ENCODE measurements at places on chromosomes 16 and 17.

- peak; percentile 29 for DNase-seq
These were observed 10.1 kb upstream of the SLC16A5 start for GRCh38 chr17:75077496-75078283.

- DNase-seq: no peak
These were observed 5.4 kb downstream of the LHX1 start for GRCh38 chr17:36942631-36943125.

GRCh38 chr16:82023206-82023605 lies 11.8 kb upstream of the HSD17B2 start:
- DNase-seq: no peak

DNA sequence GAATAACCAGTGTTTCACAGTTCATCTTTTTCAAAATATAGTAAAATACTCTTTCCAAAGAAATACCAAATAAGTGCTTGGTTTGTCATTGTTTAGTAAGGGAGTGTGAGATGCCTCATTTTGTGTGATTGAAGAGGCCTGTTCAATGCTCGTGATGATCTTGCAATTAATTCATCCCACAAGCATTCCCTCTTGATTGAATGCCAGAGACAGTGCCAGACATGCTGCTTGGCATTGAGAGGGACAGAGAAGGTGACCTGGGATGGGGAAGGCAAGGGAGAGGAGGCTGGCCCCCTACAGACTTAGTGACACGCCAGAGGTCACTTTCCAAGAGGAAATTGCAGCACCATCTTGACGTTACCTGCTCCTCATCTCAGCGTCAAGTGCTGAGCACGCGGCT lies 49.3 kb downstream of the CLEC16A start:
- DNase-seq: no peak

DNA sequence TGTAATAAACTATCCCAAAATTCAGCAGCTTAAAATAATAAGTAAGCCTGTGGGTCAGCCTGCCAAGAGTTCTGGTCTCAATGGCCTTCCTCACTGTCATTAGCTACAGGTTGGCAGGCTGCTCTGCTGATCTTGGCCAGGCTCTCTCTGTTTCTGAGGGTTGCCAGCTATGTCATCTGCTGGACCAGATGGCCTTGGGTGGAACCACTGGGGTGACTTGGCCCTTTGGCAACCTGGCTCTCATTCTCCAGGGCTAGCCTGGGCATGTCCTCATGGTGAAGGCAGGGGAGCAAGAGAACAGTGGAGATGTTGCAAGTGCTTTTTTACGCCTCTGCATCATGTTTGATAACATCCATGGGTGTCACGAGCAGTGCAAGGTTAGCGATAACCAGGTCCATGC lies 13.9 kb downstream of the ITGAM start:
- no peak for DNase-seq

DNA sequence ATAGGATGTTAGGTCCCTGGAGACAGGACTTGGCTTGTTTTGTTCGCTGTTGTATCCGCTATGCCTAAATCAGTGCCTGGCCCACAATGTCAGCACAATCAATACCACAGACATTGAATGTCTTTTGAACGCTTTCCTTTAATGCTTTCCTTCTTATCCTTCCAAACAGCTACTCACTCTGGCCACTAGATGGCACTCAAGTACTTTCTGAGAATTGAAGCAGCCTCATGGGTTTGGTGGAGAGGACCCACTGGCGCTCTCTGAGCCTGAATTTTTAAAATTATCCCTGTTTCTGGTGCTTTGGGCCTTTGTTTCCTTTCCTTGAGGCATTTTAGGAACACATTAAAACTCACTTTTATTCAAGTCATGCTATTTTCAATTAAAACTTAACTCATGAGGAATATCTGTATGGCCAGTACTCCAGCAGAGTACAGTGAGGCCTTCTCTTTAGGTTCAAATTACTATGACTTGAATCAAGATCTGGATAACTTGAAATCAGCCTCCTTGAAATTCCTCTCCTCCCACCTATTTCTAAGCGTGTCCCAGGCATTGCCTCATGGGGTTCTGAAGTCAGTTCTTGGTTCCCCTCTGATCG lies 3.2 kb upstream of the NLRP1 start:
- DNase-seq: peak; percentile 35

DNA sequence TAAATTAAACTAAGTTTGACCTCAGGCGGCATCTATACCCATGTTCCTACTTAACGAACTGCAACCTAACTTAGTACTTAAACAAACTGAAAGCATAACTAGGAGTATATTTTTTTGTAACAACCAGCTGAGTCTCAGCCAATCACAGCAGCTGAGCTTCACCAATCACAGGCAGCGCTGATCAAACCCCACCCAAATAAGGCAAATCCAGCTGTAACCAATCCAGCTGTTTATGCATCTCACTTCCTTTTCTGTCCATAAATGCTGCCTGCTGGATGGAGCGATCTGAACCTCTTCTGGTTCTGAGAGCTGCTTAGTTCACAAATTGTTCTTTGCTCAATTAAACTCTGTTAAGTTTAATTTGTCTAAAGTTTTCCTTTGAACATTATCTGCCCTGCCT lies 131.3 kb downstream of the PMP22 start:
- no peak for DNase-seq

GRCh38 chr16:26988186-26988585 lies 78.5 kb upstream of the C16orf82 start:
- no peak for DNase-seq

GRCh38 chr17:19369107-19369778 lies 6.7 kb upstream of the B9D1 start:
- DNase-seq: no peak

DNA sequence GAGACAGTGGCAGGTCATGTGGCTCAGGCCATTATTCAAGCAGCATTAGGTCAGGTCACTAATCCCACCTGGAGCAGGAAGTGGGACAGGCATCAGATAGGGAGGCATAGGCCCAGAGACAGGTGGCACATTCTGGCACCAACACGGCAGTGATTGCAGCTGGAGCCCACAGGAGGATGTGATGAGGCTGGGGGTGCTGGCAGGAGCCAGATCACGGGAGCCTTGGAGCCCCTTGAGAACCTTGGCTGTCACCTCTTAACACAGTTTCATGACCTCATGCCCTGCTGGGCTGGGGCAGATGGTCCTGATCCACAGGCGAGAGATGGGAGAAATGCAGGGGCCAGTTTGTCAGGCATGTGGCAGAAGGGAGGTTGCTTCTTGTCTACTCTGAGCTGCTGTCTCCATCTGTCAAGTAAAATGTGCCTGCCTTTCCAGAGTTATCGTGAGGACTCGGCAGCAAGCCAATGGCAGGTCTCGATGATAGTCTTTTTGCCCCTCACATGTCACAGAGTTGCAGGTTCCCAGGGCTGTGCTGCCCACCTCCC lies 109.6 kb downstream of the CLEC16A start:
- no peak for DNase-seq

GRCh38 chr17:35148144-35148543 lies 527 bp downstream of the UNC45B start:
- DNase-seq: no peak

DNA sequence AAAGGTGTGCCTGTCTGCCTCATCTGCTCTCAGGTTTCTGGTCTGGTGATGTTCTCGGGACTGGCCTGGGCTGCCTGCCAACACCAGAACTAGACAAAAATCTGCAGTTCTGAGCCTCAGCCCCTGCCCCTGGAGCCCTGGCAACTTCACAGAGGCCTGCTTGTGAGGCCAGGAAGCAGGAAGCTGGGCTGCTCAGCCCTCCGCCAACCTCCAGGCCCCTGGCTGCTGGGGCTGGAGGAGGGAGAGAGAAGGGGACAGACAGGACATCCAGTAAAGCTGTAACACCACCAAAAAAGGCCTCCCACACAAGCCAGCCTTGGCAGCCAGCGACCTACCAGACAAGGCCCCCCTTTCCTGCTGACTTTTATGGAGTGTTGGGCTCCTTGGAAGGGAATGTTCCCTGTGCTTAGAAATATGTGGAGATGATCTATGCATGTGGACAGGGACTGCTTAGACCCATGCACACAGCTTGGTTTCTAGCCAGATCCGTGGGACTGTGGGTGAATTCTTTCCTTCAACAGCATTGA lies 157.6 kb downstream of the XYLT1 start:
- no peak for DNase-seq

- no peak for DNase-seq
These were observed 74.7 kb downstream of the CDH13 start for GRCh38 chr16:82701442-82701955.

DNA sequence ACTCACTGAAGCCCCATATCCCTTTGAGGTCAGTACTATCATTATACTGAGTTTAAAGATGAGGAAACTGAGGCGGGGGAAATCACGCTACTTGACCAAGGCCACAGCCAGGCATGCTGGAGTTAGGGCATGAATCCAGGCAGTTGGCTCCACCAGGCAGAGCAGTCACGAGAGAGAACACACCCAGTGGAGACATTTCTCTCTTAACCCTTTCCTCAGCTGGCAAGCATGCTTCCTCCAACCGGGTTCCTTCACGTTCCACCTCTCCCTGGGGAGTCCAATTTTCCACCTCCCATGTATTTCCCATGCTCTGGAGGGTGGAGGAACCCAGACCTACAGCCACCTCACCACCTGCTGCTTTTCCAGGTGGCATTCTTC lies 32.8 kb downstream of the VAC14 start:
- no peak for DNase-seq

DNA sequence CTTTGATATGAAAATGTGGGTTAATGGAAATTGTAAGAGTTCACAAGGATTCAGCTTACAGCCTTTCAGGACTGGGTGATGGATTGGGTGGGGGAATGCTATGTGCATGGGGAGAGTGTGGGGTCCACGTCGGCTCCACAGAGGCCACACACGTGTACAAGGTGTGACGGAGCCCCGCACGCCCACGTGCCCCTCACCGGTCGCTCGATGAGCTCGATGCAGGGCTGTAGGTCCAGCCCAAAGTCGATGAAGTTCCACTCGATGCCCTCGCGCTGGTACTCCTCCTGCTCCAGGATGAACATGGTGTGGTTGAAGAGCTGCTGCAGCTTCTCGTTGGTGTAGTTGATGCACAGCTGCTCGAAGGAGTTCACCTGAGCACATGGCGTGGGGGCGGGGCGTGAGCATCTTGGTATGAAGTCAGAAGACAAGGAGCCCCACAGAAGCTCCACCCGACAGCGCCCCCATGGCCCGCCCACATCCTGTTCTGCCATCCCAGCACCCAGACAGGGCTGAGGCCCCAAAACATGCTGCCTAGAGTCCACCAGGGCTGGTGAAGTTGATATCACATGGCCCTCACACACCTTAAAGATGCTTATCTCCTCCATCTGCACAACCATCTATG lies 99.1 kb downstream of the MYH11 start:
- DNase-seq: no peak

DNA sequence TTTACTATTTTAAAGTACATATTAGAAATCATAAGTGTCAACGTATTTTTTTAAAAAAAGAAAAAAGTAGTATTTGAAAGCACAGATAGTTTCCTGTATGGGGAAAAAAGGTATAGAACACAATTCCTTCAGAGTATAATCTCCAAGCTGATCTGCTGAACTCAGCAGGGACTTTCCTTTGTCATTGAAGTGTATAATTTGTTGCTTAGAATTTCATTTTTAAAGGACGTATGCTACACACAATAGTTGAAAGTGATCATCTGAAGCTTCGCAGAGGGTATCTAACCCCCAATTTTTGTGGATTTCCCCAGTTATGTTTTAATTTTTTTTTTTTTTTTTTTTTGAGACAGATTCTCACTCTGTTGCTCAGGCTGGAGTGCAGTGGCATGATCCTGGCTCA lies 20.2 kb upstream of the MAPT start:
- no peak for DNase-seq

- no peak for DNase-seq
These were observed 116.0 kb downstream of the SNX29 start for GRCh38 chr16:12092544-12092921.

GRCh38 chr16:967077-967541 lies 3.7 kb downstream of the LMF1 start:
- DNase-seq: no peak

- DNase-seq: no peak
These were observed 23.8 kb downstream of the SLC12A3 start for GRCh38 chr16:56888806-56889205.

- no peak for DNase-seq
These were observed 12.2 kb upstream of the OSGIN1 start for GRCh38 chr16:83940630-83941378.

GRCh38 chr16:85698935-85699558 lies 10.3 kb upstream of the GINS2 start:
- DNase-seq: no peak

DNA sequence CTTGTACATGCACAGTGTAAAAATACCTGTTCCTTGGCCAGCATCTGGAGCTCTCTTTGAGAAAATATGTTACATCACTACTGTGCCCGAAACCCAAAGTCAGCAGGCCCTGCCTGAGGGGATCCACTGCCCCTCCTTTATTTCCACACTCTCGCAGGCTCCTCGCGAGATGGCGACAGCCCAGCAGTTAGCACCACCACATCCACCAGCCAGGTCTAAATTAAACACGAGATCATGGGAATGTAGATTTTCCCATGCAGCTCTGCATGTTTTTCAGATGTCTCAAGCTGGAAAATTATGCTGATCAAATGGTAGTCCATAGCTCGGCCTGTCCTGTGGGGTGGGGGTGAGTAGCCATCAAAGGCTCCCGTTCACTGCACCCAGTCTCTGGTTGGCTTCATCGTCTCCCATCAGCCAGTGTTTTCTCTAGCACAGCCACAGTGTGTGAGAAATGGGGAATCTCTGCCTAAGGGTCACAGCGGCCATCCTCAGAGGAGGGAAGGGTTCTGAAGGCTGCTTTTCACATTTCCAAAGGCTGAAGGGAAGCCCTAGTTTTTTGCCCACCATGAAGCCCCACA lies 34.7 kb downstream of the EPN2 start:
- no peak for DNase-seq

- no peak for DNase-seq
These were observed 6.9 kb downstream of the MYCBPAP start for GRCh38 chr17:50514936-50515702.

GRCh38 chr16:21302454-21302853 lies 24.4 kb upstream of the CRYM start:
- DNase-seq: no peak

DNA sequence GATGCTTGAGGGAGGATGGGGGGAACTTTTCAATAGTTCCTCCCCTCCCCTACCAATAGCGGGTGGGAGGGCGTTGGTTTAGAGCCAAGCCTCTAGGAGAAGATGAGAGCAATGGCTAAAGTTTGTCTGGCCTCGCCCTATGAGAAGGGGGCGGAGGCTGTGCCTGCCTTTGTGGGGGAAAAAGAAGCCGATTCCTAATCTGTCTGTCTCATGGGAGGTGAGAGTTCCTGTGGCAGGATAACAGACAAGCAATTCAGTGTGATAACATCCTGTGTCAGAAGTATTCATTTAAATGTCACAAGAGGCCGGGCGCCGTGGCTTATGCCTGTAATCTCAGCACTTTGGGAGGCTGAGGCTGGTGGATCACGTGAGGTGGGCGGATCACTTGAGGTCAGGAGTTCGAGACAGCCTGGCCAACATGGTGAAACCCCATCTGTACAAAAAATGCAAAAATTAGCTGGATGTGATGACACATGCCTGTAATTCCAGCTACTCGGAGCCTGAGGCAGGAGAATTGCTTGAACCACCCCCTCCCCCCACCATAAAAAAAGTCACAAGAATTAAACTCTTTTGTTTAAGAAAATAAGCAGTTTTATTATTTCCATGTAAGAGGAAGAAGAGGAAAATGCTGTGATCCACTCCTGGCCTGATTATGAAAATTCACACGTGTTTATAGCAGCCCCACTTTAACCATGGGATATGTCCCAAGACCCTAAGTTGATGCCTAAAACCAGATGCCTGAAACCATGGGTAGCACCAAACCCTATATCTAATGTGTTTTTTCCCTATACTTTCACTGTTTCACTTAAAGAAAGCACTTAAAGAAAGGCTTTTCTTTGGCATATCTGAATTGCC lies 1.7 kb downstream of the SLFN5 start:
- peak; percentile 77 for DNase-seq

All from activated CD4-positive, alpha-beta T cell treated with anti-CD3 and anti-CD28 coated beads for 24 hours (primary cell).